LHCN-M2 (cell line): ENCODE measurements at places on chromosomes 2 and 18.
A peak's percentile ranks its signal among the peaks of the same experiment; 100 is the strongest.

- DNase-seq, result no peak
Measured at GRCh38 chr2:5188636-5189035, 503.5 kb upstream of the SOX11 start.

GRCh38 chr18:66560094-66560493, 43.8 kb downstream of the CDH19 start:
- peak; percentile 2 for DNase-seq

GRCh38 chr2:137886083-137886831, 78.0 kb upstream of the HNMT start:
- peak; percentile 8 for DNase-seq

- no peak for DNase-seq
Measured at GRCh38 chr2:133654949-133655348, 86.7 kb upstream of the NCKAP5 start.

- peak; percentile 63 for DNase-seq
Measured at GRCh38 chr2:219298759-219299371, 10.3 kb downstream of the PTPRN start.
